GF-D8 (cell line): ENCODE measurements at places on chromosomes 5 and 9.

DNA sequence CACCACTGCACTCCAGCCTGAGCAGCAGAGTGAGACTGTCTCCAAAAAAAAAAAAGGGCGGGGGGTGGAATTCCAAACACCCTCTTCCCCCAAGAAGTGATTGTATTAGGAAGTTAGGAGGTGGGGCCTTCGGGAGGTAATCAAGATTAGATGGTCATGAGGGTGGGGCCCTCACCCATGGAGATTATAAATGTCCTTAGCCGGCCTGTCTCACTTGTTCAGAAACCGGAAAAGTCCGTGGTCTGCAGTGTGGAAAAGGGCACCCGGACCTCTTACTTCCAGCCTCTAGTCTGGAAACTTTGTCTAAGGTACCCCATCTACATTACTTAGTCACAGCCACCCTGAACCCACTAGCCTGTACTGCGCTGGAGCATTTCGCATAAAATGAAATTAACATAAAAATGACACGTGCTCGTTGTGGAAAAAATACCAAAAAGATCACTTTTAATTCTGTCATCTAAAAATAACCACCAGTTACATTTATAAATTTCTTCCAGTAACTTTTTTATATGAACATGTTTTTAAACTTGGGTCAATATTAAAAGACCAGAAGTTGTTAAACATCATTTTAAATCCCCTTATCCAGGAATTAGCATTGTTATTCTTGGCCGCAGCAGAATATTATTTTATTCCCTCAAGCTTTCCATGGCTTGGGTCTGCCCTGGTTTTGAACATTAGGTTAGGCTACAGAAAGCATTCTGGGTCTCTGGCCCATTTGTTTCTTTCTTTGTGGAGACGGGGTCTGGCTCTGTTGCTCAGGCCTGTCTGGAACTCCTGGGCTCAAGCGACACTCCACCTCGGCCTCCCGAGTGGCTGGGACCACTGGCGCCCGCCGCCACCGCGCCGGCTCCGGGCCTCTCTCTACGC lies 1.2 kb upstream of the CKS2 start:
- DNase-seq = no peak

- no peak for DNase-seq
Observed at GRCh38 chr5:168404365-168404764, 81.9 kb upstream of the RARS1 start.

DNA sequence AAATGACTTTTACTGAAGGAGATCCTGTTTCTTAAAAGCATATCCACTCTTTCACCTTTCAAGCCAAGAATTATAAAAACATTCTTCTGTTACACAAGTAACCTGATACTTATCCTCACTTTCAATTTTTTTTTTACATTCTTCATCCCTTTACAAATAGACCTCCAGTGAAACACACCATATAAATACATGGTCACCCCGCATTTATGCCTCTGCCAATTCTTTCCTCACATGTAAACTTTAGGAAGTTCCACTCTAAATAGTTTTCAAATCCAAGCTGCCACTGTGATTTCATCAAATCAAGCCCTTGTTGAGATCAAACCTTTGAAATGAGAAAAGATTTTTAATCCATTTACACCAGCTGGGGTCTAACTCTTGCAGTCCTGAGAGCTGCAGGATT lies 40.0 kb downstream of the GAS1 start:
- no peak for DNase-seq

DNA sequence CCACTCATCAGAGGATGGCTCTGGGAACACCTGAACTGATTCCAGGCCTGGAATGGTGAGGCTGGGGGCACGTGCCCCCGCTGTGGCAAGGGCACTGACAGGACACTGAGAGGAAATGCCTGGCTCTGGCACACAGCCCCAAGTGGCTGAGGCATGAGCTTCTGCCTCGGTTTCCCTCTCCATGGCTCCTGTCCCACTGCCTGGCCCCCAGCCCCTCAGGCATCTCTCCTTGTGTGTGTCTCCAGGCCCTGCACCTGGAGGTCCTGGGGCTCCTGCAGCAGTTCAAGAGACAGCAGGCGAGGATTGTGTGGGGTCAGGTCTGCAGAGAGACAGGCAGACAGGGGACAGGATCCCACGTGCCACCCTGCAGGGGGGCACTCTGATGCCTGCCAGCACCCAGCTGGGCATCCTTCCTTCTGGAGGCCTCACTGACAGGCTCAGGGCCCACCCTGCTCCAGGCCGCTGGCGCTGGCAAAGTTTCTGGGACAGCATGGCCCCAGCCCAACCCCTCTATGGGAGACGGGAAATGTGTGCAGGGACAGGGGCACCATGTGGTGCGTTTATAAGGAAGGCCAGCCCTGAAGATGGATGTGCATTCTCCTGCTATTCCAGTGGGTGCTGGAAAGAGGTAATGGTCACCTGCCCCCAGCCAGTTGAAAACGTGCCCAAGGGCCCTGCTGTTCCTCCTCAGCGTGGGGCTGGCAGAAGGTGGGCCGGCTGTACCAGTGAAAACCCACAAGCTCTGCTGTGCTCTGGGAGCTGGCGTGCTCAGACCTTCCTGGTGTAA lies 66.0 kb downstream of the RASGEF1C start:
- DNase-seq = no peak

GRCh38 chr9:110069326-110070248 lies 138.4 kb downstream of the C9orf152 start:
- no peak for DNase-seq

- no peak for DNase-seq
Observed at GRCh38 chr5:89301321-89302025, 418.5 kb upstream of the MEF2C start.

DNA sequence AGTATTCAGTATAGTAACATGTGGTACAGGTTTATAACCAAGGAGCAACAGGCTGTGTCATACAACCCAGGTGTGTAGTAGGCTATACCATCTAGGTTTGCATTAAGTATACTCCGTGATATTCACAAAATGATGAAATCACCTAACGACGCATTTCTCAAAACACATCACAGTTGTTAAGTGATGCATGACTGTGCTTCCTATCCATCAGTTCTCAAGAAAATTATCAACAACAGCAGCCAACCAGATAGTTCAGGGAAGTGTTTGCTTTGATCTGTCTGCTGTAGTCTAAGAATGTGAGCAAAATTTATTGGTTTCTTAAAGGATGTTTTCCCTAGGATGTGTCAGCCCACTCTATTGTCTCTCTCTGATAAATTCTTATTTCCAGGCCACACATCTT lies 7.4 kb downstream of the ZBTB26 start:
- DNase-seq = no peak

DNA sequence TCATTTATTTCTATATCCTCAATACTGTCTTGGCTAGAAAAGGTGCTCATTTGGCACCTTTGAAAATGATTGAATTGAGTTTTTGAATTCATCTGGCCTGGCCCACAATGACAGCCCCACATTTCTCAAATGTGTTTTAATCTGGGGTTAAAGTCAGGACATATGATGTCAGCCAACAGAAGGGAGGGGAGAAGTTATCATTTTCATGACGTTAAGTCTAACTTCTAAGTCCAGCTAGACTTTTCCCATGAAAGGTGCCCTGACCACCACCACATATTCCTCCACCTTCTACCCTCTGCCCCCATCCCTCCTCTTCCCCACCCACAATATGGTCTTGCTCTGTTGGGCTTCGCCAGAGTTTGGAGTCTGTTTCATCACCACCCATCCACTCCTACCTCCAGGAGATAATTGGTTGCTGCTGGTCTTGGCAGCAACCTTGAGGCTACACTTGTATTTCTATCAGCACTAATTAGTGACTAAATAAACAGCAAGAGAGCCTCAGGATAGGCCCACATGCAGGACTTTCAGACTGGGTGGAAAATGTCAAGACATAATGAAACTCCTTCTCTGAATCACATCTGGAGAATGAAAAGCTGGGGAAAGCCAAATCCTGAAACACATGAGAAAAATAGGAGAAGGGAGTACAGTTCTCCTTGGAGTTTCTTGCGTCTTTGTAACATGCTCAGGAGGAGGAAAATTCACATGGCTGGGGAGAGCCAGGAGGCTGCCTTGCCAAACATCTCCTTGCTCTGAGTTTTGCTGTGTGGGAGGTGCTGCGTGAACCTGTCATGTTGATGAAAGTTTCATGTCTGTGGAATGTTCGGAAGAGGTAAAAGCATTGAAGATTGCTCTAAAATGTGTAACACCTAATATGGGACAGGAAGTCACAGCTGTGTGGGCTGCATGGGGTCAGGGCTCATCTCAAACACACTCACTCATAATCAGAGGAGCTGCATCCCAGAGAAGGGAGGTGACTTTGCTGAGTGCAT lies 544.7 kb upstream of the KLF4 start:
- no peak for DNase-seq

- no peak for DNase-seq
Observed at GRCh38 chr5:9766581-9766980, 136.4 kb upstream of the TAS2R1 start.

DNA sequence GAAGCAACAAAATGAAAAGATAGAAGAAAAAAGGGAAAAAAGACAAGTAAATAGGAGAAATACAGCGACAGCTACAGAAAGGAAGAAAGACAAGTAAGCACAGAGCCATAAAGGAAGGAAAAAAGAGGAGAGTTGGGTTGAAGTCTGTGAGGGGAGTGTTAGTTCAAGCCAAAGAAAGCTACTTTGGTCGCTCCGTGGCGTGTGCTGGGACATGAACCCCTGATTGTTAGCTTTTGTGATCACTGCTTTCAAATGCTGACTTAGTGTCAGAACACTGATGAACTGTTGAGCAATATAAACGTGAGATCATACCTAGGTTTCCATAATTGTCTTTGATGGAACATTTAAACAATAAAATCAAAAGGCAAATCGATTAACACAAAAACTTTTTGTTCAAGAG lies 370.1 kb downstream of the TMEM161B start:
- no peak for DNase-seq

- no peak for DNase-seq
Observed at GRCh38 chr9:83535736-83536135, 2.5 kb downstream of the FRMD3 start.

DNA sequence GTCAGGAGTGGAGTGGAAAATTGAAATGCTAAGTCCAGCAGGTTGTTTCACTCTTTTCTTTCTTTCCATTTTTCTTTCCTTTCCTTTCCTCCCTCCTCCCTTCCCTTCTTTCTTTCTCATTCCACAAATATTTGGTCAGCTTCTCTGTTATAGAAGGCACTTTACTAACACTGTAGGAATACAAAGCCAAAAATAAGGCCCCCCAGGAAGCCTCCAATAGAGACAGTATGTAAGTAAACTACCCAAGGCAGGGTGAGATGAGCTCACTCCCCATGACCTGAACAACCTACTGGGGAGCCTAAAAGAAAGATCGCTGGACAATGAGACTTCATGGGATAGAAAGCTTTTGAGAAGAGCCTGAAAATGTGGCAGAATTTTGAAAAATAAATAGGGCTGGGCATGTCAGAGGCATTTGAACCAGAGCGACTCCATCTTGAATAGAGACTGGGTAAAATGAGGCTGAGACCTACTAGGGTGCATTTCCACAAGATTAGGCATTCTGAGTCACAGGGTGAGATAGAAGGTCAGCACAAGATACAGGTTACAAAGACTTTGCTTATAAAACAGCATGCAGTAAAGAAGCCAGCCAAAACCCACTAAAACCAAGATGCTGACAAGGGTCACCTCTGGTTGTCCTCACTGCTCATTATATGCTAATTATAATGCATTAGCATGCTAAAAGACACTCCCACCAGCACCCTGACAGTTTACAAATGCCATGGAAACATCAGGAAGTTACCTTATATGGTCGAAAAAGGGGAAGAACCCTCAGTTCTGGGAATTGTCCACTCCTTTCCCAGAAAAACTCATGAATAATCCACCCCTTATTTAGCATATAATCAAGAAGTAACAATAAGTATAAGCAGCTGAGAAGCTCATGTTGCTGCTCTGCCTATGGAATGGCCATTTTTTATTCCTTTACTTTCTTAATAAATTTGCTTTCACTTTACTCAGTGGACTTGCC lies 158.9 kb upstream of the EGFLAM start:
- DNase-seq = no peak

DNA sequence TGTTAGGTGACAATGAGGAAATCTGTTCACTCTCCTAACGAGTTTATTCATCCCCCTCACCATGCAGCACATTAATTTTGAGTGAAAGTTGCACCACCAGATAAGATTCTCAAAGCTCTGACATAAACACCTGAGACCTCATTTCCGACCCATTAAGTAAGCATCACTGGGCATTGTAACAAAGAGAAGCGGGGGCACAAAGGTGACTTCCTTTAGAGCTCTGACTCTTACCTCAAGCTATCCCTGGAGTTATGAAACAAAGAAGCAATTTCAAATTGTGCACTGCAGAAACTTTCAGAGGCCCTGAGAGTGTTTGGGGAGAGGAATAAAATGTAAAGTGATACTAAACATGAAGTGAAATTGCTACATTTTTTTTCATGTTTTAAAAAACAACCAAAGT lies 29.5 kb downstream of the C5orf15 start:
- DNase-seq = no peak
